ENCODE measurements at places on chromosomes 12 and 14.

DNA sequence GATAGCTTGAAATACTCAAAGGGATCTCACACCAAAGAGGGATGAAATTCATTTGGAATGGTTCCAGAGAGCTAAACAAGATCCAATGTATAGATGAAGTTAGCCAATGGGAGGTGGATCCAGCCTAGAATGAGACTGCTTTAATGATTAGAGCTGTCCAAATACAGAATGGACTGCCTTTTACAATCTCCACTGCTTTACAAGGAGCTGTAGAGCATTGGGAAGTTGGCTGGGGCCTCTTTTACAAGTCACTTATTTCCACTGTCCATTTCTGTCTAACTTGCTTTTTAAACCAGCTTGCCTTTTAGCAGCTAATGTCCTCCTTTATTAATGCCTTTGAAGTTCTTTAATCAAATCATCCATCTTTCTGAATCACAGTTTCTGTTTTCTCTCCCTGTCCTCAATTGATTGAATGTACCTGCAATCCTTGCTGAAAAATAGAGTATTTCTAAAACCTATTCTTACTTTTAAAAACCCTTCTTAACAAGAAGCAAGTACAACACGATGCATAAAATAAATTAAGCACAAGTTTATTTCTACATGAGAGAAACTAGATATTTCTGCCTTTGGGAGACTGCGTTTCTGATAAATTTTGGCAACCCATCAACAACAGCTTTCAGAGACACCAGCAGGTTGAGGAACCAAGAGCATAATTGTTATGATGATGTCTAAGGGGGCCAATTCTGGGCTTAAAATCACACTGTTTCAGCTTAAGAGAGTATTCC, 3.4 kb upstream of the ATP2A2 start:
- DNase-seq, result no peak
- no peaks in the 10 kb centered on the region for H3K27me3 ChIP-seq
- no peak overlapping the region for H3K4me3 ChIP-seq
- H3K4me1 ChIP-seq, result peaks cover 14% of the 10 kb centered on the region

DNA sequence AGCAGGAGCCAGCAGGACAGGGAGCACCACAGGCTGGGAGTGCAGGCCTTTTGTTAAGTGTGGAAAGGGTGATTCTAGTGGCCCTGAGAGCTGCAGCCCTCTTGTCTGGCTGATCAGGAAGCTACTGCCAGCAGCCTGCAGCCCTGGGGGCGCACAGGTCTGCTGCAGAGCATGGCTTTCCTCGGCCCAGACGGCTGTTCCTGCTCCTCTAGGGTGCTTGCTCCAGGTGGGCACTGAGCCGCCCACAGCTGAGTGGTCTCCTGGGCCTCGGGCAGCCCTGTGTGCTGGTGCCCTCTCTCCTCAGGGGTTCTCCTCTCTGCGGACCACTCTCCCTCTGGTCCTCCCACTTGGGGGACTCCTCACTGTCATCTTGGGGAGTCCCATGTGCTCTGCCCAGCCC, 18.9 kb downstream of the CCDC88C start:
- no peaks in the 10 kb centered on the region for H3K27me3 ChIP-seq
- H3K27ac ChIP-seq, result no peak overlapping the region
- no peak for DNase-seq

DNA sequence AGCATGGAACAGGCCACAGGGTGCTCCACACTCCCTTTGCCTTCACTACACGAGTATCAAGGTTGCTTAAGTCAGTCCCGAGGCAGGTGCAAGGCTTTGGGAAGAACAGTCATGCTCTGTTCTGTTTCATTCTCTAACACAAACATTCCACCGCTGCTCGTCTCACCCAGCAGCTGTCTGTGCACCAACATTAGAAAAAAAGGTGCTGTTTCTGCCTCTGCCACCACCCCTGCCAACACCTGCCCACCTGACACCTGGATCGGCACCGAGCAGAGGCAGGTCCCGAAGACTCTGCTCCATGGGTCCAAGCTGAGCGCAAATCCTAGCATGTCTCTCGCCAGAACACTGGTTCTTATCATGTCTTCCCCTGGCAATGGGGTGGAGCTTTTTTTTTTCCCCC, 347.7 kb downstream of the TMEM132D start:
- no peaks in the 10 kb centered on the region for H3K36me3 ChIP-seq
- H3K4me3 ChIP-seq, result no peak overlapping the region
- no peaks in the 10 kb centered on the region for H3K4me1 ChIP-seq
- H3K27ac ChIP-seq, result no peak overlapping the region
- DNase-seq, result no peak

DNA sequence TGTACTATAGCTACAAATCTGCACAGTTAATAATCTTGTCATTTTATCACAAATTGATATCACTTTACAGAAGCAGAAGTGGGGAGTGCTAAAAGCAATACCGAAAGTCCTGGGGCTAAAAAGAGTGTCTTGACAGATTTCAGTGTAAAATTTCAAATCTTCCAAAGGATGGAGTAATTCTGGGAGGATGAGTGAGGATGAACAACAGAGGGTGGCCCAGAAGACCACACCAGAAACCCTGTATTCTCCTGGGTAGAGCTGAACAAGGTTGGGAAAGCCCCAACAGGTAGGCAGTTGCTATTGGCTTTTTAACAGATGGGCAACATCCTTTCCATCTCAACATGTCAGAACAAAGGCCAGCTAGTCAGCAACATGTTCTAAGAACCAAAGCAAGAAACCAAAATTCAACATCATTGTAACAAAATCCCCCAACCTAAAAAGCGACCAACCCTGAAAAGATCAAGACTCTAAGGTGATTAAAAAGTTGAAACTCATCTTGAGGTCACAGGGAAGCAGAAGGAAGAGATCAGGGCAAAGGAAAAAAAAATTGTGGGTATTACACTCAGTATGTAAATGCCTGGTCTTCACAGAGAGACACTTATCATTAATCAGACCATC, 38.8 kb downstream of the CBX5 start:
- no peak overlapping the region for H3K27ac ChIP-seq
- no peaks in the 10 kb centered on the region for H3K4me1 ChIP-seq
- DNase-seq, result no peak
- no peak overlapping the region for H3K4me3 ChIP-seq
- no peaks in the 10 kb centered on the region for H3K36me3 ChIP-seq
